ENCODE measurements at places on chromosomes 7 and 10.

DNA sequence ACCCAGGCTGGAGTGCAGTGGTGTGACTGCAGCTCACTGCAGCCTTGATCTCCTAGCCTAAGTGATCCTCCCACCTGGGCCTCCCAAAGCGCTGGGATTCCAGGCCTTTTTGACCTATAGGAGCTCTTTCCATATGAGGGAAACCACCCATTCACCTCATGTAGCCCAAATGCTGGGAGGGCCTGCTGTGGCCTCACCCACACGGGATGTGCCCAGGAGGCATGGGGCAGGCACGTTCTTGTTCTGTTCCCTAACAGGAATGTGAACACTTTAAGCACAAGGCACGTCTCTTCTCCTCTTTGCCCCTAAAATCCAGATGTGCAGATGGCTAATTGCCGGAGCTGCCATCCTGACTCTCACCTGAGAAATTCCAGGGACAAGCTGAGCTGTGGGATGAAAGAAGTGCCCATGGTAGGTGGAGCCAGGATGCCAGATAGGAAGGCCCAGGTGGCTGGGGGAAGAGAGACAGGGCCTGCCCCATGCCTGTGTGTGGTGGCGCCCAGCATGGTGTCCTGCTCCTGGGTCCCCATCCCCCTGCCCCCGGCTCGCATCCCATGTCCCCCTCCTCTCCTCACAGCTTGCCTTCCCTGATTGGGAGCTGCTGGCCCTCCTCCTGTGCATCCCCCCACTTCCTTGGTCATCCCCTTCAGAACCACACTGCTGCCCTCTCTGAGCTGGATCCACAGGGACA lies 17.3 kb downstream of the CAMK2B start:
- DNase-seq: no peak

DNA sequence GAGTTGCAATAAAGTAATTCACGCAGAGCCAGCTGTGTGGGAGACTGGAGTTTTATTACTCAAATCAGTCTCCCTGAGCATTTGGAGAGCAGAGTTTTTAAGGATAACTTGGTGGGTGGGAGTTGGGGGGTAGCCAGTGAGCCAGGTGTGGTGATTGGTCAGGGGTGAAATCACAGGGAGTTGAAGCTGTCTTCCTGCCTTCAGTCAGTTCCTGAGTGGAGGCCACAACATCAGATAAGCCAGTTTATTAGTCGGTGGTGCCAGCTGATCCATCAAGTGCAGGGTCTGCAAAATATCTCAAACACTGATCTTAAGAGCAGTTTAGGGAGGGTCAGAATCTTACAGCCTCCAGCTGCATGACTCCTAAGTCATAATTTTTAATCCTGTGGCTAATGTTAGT lies 3.3 kb upstream of the CYP51A1 start:
- no peak for DNase-seq

- no peak for DNase-seq
These were observed 25.1 kb downstream of the TSPAN12 start for GRCh38 chr7:120832803-120833202.

DNA sequence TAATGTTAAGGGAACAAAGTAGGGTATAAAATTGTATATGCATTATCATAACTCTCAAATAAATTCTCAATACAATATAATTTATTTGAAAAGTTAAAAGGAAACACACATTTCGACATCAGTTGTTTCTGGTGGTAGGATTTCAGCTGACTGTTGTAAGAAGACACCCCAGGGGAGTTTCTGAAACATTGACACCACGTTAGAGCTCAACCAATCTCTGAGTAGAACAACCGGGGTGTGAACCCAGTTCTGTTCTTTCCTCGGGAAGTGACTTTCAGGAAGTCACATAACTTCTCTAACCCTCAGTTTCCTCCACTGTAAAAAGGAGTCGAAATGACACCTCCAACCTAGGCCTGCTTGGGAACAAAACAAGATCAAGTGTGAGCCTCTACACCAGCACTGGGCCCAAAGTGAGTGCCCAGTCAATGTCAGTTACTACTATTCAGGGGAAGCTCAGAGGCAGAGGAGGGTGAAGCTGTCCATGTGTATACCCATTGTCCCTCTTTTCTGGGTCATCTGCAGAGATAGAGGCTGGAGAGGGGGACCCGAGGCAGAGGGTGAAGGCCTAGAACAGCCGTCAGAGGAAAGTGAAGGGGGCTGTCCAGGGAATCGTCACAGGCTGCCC lies 67.1 kb downstream of the AOAH start:
- no peak for DNase-seq

GRCh38 chr10:5615316-5615715 lies 51.1 kb downstream of the ASB13 start:
- DNase-seq: no peak

DNA sequence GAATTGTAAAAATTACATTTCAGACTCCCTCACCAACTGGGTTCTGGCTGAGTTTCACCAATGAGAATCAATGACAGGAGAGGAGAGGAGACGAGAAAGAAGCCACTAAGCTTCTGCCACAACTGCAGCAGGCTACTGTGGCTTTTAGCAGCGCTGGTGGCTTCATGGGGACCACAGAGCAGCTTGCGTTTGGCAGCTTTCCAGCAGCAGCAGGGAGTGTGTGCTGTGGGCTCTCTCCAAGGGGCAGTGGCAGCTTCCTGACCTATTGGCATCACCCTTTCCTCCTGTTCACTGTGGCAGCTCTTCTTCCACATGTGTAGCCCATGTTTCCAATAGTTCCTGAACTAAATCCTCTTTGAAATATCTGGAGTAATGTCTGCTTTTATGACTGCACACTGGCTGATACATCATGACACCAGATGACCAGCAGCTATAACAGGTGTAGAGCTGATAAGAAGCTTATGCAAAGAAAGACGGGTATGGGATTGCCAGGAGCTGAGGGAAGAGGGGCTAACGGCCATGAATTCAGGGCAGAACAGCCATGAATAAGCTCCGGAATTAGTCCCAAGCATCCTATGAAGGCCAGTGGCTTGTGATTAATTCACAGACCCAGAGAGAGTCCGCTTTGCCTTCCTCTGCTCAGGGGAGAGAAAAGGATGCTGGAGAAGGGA lies 46.8 kb downstream of the KCNH2 start:
- DNase-seq: no peak

DNA sequence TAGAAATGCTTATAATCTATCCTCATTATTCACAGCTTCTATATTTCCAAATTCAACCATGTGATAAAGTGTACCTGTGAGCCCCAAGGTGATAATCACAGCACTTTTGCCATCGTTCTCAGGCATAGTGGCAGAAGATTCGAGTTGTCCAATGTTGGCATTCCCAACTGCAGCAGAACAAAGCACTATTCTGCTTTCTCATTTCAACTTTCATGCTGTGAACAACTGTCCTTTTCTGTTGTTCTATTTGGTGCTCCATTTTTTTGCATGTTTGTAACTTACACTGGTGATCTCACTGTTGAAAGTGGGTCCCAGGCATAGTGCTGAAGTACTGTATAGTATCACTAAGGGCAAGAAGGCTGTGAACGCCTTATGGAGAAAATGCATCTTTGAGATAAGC lies 438.2 kb downstream of the PAXIP1 start:
- no peak for DNase-seq

DNA sequence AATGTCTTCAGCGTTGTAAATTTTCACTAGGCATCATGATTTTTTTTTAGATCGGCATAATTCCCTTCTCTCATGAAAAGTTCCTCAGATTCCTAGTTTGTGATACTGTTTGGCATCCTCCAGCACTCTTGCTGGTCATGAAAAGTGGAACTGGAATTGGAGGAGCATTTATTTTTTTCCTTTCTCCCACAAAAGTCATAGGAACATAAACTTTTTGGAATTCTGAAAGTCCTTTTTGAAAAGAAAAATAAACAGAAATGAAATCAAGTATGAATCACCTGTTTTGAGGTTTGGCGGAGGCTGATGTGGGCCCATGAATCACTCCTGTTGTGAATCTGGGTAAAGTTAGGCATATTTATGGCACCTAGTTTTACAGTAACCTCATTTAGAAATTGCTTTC lies 17.7 kb downstream of the CACNB2 start:
- no peak for DNase-seq

DNA sequence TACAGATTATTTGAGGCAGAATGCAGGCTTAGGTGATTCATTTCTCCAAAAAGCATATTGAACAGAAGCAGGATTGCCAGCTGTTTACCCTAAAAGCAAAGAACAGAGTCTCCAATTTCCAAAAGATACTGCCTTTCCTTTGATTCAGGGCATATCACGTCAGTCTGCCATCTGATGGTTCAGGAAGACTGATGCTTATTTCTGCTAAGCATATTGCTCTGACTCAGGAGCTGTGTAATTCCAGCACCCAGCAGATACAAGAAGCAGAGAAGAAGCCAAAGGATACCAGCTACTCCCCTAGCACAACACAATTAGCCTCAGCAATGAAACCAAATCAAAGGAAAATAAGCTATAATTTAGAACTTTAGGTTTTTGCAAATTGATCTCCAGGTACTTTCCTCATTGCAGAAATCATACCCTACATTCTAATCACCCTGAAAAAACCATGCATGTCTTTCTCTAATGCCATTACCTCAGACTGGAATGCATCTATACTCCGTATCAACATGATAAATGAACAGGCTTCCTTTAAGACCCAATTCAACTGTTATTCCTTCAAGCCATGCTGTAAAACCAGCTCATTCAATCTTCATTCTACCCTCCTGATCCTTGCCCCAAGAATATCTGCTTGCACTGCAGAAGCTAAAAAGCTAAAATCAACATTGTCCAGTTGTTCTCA lies 55.1 kb downstream of the ABI1 start:
- DNase-seq: no peak

DNA sequence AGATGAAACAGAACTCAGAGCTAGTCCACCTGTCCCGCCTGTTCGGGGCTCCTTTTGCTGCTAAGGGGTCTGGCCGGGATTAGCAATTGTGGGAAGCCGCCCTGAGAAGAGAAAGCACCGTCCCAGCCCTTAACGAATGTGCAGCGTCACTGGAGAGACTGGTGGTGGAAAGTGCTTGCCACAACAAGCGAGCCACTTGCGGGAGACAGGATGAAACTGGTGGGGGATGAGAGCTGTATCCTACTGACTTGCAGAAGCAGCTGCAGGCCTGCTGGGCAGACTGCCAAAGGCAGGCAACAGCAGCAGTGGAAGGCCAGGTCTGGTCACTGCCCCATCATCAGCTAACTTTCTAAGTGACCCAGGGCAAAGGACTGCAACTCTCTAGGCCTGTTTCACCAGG lies 95.4 kb downstream of the FAM53B start:
- DNase-seq: peak; percentile 67

DNA sequence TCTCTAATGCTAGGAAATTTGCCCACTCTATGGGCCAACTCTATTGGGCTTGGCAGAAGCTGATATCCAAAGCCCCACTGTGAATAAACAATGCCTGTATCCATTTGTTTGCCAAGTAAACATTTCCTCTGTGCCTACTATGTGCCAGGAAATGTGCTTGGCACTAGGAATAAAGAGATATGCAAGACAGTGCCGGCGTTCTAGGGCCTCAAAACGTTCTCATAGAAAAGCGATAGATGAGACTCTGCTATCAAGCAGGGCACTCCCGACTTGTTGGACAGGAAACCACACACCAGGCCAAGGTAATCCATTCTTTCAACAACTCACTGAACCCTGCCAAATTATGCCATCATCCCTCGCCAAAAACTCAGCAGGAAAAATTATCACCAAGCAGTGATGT lies 196.7 kb downstream of the IPMK start:
- no peak for DNase-seq

GRCh38 chr7:87853237-87853864 lies 22.8 kb downstream of the SLC25A40 start:
- no peak for DNase-seq

DNA sequence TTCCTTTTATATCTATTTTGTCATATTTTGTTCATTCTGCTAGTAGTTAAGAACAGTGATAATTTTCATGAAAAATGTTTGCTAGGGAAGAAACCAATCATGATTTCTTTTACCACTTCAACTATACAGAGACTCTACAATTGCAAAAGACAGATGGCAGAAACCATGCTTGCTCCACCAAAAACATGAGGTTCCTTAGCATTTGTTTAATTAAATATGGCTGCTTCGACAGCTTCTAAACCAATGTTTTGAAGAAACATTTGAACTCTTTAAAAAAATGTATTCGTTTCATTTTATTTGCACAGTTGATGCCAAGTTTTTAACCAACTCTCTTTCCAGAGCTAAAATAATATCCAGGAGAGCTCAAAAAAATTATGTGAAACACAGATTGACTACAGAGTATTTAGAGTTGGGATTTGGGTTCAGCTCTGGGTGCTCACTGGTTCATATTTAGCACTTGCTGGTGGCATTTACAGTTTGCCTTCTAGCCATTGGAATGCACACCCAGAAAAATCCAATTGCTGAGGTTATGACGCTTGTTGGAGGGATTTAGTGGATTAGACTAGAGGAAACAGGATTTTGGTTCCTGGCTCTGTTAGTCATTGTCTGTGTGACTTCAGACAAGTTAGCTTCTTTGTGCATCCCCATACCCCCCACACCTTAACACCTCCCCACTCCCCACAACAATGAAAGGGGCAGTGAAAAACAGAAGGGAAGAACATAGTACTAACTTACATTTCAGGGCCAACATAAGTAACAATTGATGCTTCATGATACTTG lies 35.8 kb upstream of the SDHAF3 start:
- no peak for DNase-seq
